Activated naive CD4-positive, alpha-beta T cell treated with anti-CD3 and anti-CD28 coated beads for 36 hours (primary cell): ENCODE measurements at places on chromosomes 16 and 17.

DNA sequence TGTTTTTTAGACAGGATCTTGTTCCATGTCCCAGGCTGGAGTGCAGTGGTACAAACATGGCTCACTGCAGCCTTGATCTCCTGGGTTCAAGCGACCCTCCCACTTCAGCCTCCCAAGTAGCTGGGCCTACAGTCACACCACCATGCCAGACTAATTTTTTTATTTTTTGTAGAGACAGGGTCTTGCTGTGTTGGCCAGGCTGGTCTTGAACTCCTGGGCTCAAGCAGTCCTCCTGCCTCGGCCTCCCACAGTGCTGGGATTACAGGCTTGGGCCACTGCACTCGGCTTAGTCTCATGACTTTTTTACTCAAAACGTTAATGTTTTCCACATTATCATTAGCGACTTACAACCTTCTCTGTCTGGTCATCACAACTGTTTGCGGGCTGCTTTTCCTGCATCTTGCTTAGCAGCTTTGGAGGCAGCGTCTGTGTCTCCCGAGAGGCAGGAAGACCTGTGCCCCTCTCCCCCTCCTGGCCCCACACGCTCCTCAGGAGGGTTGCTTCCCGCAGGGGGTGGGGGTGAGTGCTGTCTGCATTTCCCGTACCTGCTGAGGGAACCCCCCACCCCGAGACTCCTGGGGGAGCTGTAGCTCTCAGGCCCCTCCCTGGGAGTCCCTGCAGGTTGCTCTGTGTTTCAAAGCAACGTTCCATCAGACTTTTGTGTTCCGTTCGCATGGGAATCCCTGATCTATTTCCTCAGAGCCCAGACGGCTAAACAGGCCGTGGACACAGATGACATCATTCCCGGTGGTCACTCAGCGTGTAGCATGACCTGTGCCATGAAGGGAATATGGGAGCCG lies 52.6 kb downstream of the PGS1 start:
- no peak for DNase-seq

- no peak for DNase-seq
These were observed 24.4 kb downstream of the TNFRSF13B start for GRCh38 chr17:16947470-16947869.

DNA sequence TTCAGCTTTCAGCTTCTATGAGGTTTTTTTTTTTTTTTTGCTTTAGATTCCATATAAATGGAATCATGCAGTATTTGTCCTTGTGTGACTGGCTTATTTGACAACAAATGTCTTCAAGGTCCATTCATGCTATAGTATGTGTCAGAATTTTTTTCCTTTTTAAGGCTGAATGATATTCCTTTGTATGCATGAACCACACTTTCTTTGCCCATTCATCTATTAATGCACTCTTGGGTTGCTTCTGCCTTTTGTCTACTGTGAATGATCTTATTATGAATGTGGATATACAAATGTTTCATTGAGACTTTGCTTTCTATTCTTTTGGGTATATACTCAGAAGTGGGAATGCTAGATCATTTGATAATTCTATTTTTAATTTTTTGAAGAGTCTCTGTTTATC lies 27.0 kb upstream of the LRRC75A start:
- DNase-seq: no peak

GRCh38 chr17:47852113-47852949 lies 1.4 kb upstream of the SP6 start:
- no peak for DNase-seq
